ENCODE measurements at places on chromosomes 1 and 21. TPM values are rescaled to one million over a fixed set of nuclear protein-coding genes. Genes with fewer than 3 reads are reported as not detected.

GRCh38 chr1:111847466-111847865 is 91.8 kb downstream of the DDX20 start:
- H3K36me3 ChIP-seq = no peaks in the 10 kb centered on the region
- H3K4me3 ChIP-seq = no peak overlapping the region
- no peak overlapping the region for H3K27ac ChIP-seq

GRCh38 chr1:204894606-204895005 is 23.9 kb downstream of the NFASC start:
- no peaks in the 10 kb centered on the region for H3K4me1 ChIP-seq
- no peak overlapping the region for H3K4me3 ChIP-seq
- H3K27ac ChIP-seq = no peak overlapping the region

DNA sequence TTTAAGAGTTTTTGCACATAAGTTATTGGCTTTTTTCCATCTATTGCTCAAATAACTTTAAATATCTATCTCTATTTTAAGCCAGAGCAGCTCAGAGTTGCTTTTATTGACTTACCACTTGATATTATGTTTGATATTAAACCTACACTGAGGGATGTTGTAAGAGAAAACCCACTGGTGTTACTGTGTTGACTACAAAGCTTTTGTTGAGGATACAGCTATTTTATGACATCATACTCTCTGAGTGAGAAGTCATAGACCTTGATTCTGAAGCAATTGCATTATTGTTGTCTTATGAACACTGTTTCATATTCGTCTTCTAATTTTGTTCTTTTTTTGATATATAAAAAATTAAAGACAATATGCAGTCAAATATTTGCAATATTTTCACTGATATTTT is 560.4 kb downstream of the PTBP2 start:
- no peaks in the 10 kb centered on the region for H3K4me1 ChIP-seq
- no peaks in the 10 kb centered on the region for H3K27me3 ChIP-seq
- no peak overlapping the region for H3K27ac ChIP-seq
- no peak overlapping the region for H3K4me3 ChIP-seq
- H3K36me3 ChIP-seq = no peaks in the 10 kb centered on the region

SAMSN1 gene
- total RNA-seq = 17.7 TPM

PCP4L1 gene
- 8.1 TPM for total RNA-seq

DNA sequence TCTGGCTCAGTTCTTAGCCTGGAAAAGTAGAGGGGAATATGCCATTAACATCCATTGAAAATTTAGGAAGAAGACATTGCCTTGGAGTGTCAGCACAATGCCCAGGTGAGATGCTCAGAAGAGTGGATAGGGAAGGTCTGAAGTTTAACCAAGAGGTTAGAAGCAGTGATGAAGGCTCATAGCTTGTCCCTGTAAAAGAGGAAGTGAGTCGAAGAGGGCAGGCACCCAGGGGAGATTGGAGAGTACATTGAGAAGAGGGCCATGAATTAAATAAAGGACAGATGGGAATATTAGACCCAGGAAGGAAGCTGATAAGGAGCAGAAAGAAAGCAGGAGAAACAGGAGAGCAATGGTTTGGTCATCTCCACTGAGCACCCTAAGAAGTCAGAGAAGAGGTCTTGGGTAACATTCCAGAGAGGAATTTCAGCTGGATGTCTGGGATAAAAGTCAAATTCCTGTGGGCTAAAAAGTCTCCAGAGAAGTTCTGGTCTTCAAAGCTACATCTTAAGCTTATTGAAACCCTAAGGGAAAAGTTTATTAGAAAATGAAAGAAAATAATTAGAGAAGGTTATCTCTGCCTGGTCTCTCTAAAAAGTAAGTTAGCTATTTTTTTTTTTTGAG is 17.3 kb downstream of the C8B start:
- DNase-seq = no peak
- no peak overlapping the region for H3K4me3 ChIP-seq
- no peaks in the 10 kb centered on the region for H3K36me3 ChIP-seq
- no peaks in the 10 kb centered on the region for H3K4me1 ChIP-seq
- no peaks in the 10 kb centered on the region for H3K27me3 ChIP-seq

GRCh38 chr1:183218971-183219615 is 33.0 kb downstream of the LAMC2 start:
- peak overlapping the region; percentile 50 for H3K27ac ChIP-seq
- H3K4me1 ChIP-seq = peaks cover 16% of the 10 kb centered on the region
- H3K36me3 ChIP-seq = no peaks in the 10 kb centered on the region
- no peaks in the 10 kb centered on the region for H3K27me3 ChIP-seq

DNA sequence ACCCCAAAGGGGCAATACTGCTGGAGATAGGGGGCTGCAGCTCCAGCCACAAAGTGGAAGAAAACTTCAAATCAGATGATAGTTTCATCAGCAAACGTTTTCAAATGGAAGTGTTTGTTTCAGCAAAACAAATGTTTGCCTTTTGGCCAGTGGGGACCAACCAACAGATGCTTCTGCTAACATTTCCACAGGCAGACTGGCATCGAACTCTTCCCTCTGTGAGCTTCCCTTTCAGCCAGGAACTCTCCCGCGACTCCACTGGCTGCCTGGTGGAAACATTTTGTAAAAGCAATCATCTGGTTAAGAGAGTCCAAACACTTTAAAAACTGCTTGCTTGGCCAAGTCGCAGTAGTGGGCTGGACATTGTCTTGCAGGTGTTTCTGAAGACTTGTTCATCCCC is 30.7 kb downstream of the CENPF start:
- no peaks in the 10 kb centered on the region for H3K27me3 ChIP-seq
- no peaks in the 10 kb centered on the region for H3K36me3 ChIP-seq
- no peak for DNase-seq
- no peaks in the 10 kb centered on the region for H3K4me1 ChIP-seq

LCE2D gene
- not detected for total RNA-seq

DNA sequence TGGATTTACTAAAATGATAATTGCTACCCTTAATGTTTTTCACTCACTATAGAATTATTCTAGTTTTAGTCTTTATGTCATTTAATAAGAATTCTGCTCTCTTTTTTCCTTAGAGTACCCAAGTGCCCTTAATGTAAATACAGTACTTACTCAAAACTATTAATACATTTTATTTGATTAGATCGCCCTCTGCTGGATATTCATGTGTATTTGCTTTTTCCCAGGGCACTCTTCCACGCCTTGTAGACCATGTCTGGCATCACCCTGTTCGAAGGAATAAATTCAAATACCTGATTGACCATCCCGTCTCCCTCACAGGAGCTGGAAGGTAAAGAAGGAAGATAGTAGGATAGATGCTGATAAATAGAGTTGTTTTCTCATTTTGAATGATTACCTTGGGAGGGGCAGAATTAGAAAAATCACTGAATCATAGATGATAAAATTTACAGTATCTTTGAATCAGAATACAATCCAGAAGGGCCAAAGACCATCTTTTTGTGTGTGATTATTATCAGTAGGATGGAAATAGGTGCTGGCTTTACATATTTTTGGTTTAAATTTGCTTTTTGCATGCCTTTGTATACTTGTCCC is 4.1 kb downstream of the AXDND1 start:
- H3K4me3 ChIP-seq = no peak overlapping the region
- H3K27ac ChIP-seq = no peak overlapping the region
- H3K4me1 ChIP-seq = peaks cover 3% of the 10 kb centered on the region
- no peaks in the 10 kb centered on the region for H3K36me3 ChIP-seq
- H3K27me3 ChIP-seq = no peaks in the 10 kb centered on the region

DNA sequence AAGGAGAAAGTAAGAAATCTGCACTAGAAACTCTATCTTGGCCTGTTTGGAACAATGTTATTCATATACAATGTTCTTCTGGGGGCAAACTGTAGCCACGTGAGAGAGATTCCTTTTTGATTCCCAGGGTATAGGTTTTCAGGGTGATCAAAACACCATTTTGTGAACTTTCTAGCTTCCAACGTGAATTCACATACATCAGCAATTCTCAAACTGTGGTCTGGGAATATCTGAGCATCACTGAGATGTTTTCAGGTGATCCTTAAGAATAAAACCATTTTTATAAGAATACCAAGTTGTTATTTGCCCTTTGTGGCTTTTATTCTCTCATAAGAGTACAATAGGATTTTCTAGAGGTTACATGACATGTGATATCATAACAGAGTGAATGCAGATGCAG is 66.9 kb upstream of the ATP1A1 start:
- no peak for DNase-seq
- no peak overlapping the region for H3K4me3 ChIP-seq
- no peaks in the 10 kb centered on the region for H3K27me3 ChIP-seq
- H3K4me1 ChIP-seq = peaks cover 10% of the 10 kb centered on the region
- no peak overlapping the region for H3K27ac ChIP-seq
- no peaks in the 10 kb centered on the region for H3K36me3 ChIP-seq

DNA sequence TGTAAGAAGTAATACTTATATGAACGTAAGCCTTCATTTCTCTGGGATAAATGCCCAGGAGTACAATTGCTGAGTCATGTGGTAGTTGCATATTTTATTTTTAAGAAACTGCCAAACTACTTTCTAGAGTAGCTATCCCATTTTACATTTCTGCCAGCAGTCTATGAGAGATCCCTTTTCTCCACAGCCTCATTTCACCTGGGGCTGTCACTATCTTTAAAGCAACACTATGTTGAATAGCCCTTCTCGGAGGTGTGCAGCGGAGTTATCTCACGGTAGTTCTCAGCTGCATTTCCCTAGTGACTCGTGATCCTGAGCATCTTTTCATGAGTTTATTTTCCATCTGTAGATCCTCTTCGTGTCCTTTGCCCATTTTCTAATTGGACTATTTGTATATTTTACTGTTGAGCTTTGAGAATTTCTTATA is 93.4 kb downstream of the ADARB1 start:
- no peaks in the 10 kb centered on the region for H3K27me3 ChIP-seq
- H3K4me1 ChIP-seq = peaks cover 4% of the 10 kb centered on the region
- no peak overlapping the region for H3K4me3 ChIP-seq
- no peak for DNase-seq
- H3K36me3 ChIP-seq = no peaks in the 10 kb centered on the region

DNA sequence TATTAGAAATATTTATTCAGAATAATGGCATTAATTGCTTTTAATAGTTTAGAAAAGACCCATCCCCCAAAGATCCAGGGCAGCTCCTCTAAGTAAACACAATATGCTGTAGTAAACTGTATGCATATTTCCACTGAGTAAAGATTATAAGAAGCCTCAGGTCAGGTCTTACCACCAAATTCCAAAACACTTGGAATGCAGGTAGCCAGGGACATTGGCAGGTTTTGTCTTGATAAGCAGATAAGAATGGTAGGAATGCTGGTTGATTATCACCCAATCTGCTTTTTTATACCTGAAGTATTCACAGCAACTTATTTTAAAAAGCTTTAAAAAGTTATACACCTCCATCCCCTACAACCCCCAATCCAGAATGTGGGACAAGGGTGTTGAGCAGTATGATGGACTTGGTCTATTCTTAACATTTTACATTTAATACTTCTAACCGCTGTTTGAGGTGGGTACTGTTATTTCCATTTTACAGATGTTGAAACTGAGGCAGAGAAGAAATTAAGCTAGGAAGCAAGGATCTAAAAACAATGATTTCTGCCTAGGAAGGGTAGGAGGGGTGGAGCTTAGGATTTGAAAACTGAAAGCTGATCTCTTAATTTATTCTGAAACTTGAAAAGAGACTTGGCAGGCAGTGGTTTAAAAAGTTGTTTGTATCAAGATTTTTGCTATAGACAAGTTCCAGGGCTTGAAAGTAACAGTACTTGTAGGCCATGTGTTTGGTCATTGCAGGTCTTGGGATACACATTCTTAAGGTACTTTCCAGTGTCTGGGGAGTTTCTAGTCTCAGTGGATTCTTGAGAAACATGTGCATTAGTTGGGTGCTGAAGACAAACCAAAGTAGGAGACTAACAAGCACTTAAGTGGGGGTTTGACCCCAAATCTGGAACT is 15.6 kb upstream of the THEM4 start:
- no peak for DNase-seq
- no peak overlapping the region for H3K27ac ChIP-seq

- H3K36me3 ChIP-seq = no peaks in the 10 kb centered on the region
- no peaks in the 10 kb centered on the region for H3K4me1 ChIP-seq
- H3K27me3 ChIP-seq = no peaks in the 10 kb centered on the region
- H3K27ac ChIP-seq = no peak overlapping the region
- DNase-seq = no peak
These were observed 30.5 kb upstream of the RC3H1 start for GRCh38 chr1:174052621-174053020.

GRCh38 chr1:165442053-165442452 is 2.9 kb downstream of the RXRG start:
- H3K4me1 ChIP-seq = peaks cover 3% of the 10 kb centered on the region
- no peak overlapping the region for H3K27ac ChIP-seq
- no peak for DNase-seq
- no peak overlapping the region for H3K4me3 ChIP-seq
- H3K27me3 ChIP-seq = no peaks in the 10 kb centered on the region
